Activated T-cell treated with anti-CD3 and anti-CD28 coated beads for 24 hours (primary cell): ENCODE measurements at places on chromosomes 7 and 10.

DNA sequence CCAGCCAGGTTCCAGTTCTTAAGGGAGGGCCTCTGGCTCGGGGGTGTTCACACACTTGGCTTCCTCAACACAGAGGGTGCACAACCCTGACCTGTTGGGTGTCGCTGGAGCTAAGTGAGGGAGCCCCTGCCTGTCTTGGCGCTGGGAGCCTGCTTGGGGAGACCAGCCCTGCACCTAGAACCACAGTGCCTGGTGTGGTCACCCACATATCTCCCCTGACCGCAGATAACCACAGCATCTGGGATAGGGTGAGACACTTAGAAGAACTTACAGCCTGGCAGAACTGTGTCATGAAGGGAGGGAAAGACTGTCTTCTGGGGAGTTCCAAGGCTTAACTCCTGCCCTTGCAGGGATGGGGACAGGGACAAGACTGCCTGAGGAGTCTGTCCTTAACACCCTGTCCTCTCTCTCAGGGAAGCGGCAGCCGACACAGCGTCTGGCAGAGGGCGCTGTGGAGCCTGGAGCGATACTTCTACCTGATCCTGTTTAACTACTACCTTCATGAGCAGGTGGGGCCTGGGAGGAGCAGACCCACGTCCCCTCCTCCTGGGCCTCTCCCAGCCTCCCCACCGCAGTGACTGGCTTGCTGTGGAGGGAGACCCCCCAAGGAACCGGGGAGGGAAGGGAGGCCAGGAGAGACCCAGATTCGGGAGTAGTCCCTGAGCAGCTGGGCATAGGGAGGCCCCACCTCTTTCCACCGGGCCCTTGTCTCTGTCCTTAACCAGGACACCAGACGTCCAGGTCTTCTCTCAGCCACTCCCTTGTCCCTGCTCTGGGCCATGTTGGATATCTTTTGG, 59.0 kb downstream of the PALD1 start:
- no peak for DNase-seq

DNA sequence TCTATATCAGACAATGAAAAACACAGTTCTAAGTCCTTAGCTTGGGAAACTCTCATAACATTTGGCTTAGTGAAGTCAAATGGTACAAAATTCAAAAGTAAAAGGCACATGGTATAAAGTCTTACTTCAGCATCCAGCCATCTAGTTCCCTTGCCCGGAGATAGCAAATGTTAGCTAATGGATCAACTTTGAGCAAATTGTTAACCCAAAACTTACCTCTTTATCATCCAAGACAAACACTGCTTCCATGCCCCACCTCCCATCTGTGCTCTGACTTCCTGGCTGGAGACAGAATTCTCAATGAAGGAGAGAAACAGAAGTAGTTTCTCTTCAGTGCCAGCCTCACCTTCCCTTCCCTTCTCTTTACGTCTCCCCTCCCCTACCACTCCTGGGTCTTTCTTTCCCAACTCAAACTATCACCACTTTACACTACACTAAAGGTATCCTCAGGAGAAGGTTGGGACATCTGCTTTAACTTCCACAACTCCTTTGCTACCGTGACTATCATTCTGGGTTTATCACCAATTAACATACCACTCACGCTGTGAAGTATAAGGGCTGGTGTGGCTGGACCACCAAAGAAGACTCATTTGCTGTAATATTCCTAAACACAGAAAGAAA, 21.2 kb upstream of the ZNRF2 start:
- no peak for DNase-seq

GRCh38 chr10:109237050-109237449, 686.3 kb downstream of the XPNPEP1 start:
- no peak for DNase-seq

- no peak for DNase-seq
These were observed 364.2 kb downstream of the AUTS2 start for GRCh38 chr7:69962186-69963065.

GRCh38 chr7:36919738-36920137, 195.4 kb upstream of the AOAH start:
- DNase-seq: no peak

- peak; percentile 44 for DNase-seq
These were observed 106.6 kb downstream of the PRKCQ start for GRCh38 chr10:6473430-6473829.

DNA sequence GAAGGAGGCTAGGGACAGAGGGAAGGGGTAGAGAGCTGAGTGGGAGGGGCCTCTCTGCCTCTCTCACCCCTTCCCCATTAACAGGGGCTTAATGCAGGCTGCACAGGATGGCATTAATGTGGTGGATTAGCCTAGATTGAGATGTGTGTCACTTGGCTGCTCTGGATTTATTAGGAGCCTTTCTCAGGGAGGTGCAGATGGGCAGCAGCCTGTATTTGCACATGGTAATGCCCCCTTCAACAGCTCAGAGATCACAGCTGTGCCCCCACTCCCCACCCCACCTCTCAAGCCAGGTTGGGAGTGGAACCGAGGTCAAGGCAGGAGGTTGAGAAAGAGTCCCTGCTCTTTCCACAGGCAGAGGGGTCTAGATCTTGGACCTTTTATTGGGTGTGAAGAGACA, 7.3 kb downstream of the PITX3 start:
- DNase-seq: no peak

DNA sequence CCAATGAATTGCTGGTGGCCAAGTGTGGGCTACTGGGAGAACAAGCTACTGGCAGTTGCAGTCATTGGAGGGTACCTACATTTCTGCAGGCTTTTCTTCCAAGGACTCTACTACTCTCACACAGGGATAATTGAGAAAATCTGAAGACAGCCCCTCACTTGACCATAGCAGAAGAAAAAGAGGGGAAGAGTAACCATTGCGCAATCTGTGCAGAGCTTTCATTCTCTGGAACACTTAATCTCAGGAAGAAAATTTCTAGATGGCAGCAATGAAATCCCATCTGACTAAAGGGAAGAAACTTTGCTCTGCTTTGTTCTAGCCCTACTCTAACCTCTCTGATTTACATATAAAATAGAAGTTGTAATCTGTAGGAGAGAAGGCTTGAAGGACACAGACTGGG, 1239.6 kb upstream of the SORCS1 start:
- DNase-seq: no peak

- no peak for DNase-seq
These were observed 111.9 kb downstream of the GPAM start for GRCh38 chr10:112071596-112072133.
